ENCODE measurements at places on chromosomes 7 and 10. TPM values are rescaled to one million over a fixed set of nuclear protein-coding genes. Genes with fewer than 3 reads are reported as not detected.

The EBF3 gene
- not detected for total RNA-seq

The CXCL12 gene
- 23.0 TPM for total RNA-seq

The C10orf95 gene
- total RNA-seq = 27.5 TPM

The PLAC9 gene
- total RNA-seq = 7.9 TPM

The HOXA11 gene
- total RNA-seq = not detected

The FAM237B gene
- not detected for total RNA-seq

The PIP gene
- not detected for total RNA-seq

The GRK5 gene
- total RNA-seq = 38.6 TPM

The CYP3A7 gene
- total RNA-seq = 0.69 TPM

The PTEN gene
- total RNA-seq = 177 TPM

The BTAF1 gene
- 22.0 TPM for total RNA-seq

Data from upper lobe of left lung (tissue), 6 donors.